Left kidney (tissue), 8 donors: ENCODE measurements at places on chromosomes 12 and 14.

DNA sequence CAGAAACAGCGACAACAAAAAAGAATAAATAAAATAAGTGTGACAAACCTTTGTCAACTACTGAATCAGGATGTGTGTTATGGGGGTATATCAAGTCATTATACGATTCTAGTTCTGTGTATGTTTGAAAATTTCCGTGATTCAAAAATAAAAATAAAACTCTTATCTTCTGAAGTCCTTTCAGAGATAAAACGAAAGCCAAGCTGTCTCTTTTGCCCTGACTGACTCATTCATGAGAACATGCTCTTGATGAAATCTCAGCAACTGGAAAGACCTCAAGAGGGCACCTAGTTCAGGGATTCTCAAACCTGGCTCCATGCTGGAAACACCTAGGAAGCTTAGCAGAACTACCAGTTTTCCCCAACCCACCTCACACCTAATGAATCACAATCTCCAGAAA lies 9.2 kb downstream of the FOXN3 start:
- DNase-seq, result no peak

GRCh38 chr12:10247436-10248058 lies 34.9 kb downstream of the GABARAPL1 start:
- DNase-seq, result no peak

- no peak for DNase-seq
Observed at GRCh38 chr14:105577314-105577861, 51.0 kb downstream of the TMEM121 start.

DNA sequence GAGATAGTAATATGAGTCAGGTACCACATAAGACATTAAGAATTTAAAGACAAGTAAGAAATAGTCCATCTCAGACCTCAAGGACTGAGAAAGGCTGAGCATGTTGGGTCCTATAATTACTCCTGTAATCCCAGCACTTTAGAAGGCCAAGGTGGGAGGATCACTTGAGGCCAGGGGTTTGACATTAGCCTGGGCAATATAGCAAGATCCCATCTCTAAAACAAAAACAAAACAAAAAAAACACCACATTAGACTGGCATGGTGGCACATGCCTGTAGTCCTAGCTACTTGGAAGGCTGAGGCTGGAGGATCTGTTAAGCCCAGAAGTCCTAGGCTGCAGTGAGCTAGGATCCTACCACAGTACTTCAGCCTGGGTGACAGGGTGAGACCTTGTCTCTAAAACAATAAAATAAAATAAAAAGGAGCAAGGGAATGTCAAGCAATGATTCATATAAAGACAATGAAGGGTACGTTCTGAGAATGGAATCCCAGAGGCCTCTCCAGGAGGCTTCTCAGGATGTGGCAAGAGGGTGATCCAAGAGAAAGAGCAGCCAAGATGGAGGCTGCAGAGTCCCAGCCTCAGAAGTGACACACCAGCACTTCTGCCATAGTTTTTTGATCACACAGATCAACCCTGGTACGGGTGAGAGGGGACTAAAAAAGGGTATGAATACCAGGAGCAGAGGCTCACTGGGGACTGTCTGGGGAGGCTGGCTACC lies 206.4 kb downstream of the CRADD start:
- no peak for DNase-seq

- peak; percentile 21 for DNase-seq
Observed at GRCh38 chr12:67647181-67647798, 1.3 kb upstream of the DYRK2 start.

GRCh38 chr14:73744874-73745529 lies 30.8 kb upstream of the PNMA1 start:
- no peak for DNase-seq

DNA sequence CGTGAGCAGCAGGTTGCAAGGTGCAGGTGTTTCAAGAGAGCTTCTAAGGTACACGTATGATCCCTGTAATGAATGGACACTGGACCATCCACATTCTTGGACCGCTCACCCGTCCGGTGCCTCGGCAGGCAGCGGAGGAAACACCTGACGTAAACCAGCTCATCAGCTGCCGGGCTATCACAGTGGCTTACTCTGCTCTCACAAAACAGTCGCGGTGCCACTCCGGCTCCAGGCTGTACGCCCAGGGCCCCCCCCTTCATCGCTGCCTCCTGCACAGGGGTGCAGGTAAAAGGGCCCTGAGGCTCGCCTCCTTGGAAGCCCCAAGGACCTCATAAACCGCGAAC lies 436 bp downstream of the VPS33A start:
- DNase-seq, result no peak

DNA sequence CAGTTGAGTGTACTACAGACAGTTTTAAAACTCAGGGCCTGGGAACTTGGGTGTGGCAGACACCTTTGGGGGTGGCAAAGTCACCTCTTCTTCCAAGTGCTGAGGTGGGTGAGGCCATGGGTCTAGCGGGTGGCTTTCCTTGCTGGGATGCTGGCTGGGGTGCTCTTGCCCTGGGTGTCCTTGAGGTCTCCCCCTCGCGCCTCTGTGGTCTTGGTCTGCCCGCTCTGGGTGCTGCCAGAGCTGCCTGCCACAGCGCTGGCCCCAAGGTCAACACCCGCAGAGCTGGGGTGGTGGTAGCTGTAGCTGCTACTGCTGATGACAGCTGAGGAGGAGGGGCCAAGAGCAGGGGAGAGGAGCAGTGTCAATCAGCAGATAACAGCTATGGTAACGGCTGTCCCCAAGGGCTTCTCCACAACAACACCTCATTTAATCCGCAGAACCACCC lies 6.8 kb downstream of the KRT74 start:
- DNase-seq, result no peak

DNA sequence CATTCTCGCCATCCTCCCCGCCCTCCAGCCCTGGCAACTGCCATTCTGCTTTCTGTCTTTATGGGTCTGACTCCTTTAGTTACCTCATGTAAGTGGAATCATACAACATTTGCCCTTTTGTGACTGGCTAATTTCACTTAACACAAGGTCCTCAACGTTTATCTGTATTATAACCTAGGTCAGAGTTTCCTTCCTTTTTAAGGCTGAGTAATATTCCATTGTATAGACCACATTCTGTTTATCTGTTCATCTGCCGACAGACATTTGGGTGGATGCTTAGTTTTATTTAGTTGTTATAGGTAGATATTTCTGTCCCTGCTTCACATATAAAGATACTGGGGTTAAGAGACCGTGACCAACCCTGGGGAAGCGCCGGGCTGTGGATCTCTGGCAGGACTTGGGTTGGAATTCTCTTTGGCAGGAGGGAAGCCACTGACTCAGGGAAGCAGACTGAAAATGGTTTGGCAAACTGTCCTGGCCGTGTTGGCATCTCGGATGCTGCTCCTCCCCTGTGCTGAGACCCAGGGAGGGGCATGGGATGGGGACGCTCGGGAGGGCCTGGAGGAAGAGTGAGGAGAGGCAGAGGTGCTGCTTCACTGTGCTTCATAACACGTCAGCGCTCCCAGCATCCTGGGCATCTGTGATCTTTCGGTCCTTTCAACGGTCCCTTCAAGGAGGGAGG lies 38.9 kb downstream of the TEAD4 start:
- no peak for DNase-seq

GRCh38 chr12:15995801-15996200 lies 84.7 kb downstream of the DERA start:
- no peak for DNase-seq

DNA sequence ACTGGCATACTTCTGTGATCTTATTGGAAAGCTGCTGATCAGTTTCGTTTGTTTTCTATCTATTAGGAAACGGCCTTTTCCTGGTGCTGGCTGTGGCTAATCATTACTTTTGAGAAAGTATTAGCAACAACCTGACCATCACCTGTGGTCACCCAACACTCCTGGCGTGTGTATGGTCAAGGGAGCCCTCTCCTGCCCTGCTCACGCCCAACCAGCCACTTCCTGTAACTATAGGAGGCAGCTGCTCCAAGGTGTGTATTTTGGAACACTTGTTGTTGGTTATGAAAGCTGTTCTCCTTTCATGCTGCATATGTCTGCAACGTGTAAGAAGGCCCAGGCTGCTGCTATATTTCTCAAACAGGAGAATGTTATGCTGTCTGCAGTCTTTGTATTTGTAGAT lies 1582.8 kb downstream of the AACS start:
- DNase-seq, result no peak

- peak; percentile 80 for DNase-seq
Observed at GRCh38 chr12:31590642-31591379, at the start of gene DENND5B. Gene DENND5B, minus strand, starts transcription at chr12:31591136. Its CDS starts 304 bp downstream, at chr12:31590832.

GRCh38 chr12:20410734-20411133 lies 42.4 kb downstream of the PDE3A start:
- DNase-seq, result no peak

- no peak for DNase-seq
Observed at GRCh38 chr12:126112849-126113248, 1047.6 kb downstream of the AACS start.

- no peak for DNase-seq
Observed at GRCh38 chr12:99278899-99279298, 368.7 kb upstream of the GARIN6 start.

DNA sequence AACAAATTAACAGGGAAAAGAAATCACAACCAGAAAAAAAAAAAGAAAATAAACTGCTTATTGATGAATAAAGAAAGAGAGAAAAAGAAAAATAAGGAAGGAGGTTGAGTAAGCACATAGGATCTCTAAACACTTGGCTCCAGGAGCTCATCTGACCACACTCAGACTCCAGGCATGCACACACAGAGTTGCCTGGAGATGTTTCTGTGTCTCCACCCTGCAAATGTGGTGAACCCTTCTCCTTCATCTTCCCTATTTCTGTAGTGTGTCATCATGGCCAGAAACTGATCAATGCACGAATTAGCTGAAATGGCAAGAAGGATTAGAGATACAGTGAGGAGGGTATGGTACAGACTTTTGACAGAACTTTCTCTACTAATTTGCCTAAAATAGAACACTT lies 20.2 kb downstream of the OR4N2 start:
- DNase-seq, result no peak

DNA sequence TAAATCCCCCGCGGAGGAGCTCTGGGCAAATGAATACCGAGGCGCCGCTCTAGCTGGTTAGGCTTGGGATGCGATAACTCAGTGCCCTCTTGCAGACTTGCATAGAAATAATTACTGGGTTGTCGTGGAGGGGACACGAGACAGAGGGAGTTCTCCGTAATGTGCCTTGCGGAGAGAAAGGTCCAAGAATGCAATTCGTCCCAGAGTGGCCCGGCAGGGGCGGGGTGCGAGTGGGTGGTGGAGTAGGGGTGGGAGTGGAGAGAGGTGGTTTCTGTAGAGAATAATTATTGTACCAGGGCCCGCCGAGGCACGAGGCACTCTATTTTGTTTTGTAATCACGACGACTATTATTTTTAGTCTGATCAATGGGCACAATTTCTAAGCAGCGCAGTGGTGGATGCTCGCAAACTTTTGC lies 2.5 kb upstream of the TBX5 start:
- no peak for DNase-seq

GRCh38 chr12:31828071-31828470 lies 99.2 kb upstream of the AMN1 start:
- DNase-seq, result no peak
